Ascending aorta (tissue), 2 donors: ENCODE measurements at places on chromosomes 16 and 17. TPM values are rescaled to one million over a fixed set of nuclear protein-coding genes. Genes with fewer than 3 reads are reported as not detected.

GRCh38 chr17:15377200-15377599 is 35.8 kb upstream of the TEKT3 start:
- no peak for DNase-seq

DNA sequence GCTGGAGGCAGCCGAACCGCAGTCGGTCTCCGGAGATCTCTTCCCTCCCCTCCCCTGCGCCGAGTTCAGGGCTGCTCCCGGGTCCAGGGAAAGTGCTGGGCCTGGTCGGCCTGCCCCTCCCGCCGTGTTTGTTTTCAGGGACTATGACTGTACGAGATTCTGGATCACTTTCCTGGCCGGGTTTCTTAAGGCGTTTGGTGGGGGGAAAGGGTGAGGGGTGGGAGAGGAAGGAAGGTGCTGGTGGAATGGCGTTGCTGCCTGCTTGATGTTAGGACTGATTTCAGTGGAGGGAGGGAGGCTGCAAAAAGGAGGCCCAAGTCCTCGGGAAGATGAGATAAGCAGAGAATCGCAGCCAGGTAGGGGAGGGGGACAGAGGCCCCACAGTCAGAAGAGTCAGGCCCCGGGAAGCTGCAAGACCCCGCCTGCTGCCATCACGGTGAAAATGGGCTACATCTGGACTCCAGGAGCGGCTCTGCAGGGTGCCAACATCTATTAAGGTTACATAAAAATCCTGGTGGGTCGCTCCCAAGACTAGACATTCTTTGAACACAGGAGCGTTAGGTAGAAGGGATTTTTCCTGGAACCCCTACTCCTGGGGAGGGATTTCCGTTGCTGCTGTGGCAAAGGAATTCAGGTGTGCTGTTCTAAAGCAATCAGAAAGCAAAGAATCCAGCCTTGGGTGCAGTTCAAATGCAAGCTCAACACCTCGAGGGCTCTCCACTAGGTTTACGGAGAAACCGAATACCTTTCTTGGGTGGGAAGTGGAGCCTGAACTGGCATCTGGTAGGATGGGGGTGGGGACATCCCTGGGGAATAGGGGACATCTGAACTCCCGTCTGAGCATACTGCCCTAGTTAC is 1.2 kb downstream of the ARHGAP44 start:
- no peak for DNase-seq

GRCh38 chr17:81002409-81003361 is 11.0 kb downstream of the CHMP6 start:
- no peak for DNase-seq

DNA sequence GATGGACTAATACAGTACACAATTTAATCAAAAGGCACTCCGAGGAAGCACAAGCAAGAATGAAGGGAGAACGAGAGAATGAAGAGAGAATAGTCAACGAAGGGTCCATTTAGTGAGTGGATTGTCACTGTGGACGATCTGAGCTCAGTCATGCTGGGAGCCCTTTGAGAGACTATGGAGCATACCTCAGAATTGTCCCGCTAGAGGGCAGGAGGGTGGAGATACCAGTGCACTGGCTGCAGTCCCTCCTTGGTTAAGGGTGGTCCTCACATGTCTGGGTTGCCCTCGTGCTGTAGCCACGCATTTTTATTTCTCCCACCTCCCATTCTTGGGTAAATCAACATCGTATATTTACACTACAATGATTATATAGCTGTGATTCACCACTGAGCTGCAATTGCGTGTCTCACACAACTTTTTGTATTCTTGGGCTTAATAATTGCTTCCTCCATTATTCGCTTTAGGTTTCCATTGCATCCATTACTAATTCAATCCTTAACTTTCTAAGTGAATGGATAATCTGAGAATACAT is 33.2 kb upstream of the FAM20A start:
- DNase-seq: no peak

PPY gene
- not detected for total RNA-seq
